CD4-positive, alpha-beta T cell treated with Interleukin-17A for 4 hours (primary cell): ENCODE measurements at places on chromosomes 1 and 21.

GRCh38 chr21:18989953-18990495 is 586.4 kb upstream of the TMPRSS15 start:
- no peak for DNase-seq

DNA sequence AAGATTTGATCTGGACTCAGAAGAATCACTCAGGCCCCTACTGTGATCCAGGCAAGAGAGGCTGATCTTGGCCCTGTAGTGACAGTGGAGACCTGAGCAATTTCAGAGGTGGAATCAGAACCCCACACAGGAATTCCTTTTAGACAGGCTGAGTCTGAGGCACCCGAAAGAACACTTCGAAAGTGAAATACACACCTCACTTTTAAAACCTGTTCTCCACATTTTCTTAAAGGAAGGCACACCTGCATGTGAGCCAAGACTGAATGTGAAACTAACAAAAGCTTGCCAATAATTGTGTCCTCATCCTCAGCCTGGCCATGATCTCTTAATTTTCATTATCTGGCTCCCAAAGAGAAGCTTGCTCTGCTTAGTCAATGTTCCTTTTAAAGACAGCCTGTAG is 32.2 kb downstream of the SIPA1L2 start:
- no peak for DNase-seq

DNA sequence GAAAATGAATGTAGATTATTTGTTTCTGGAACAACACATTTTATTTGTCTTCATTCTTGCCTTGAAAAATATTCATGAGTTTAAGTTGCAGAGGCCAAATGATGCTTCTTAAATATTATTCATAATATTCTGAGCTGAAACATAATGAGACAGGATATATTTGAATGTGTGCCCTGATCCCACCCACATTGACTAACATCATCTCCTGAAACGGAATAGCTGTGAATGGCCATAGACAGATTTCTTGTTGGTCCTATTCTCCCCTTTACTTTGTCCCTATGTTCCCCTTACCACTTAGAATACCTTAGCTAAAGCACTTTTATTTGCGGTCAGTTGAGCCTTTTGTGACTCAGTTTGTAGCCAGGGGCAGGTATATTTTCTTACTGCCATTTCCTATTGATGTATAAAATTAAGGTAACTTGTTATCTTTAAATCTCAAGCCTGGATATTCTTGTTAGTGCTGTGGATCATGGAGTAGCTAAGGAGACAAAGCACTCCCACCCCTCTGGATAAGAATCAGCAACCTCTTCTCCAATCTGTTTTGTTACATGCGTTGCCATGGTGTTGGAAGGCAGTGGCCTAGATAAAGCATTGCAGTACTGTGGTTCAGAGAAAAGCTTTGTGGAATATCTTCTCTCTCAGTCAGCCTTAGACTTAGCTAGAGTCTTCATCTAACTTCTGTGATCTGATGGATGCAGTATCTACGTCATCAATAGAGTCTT is 478.5 kb upstream of the DEPDC1 start:
- DNase-seq, result no peak

DNA sequence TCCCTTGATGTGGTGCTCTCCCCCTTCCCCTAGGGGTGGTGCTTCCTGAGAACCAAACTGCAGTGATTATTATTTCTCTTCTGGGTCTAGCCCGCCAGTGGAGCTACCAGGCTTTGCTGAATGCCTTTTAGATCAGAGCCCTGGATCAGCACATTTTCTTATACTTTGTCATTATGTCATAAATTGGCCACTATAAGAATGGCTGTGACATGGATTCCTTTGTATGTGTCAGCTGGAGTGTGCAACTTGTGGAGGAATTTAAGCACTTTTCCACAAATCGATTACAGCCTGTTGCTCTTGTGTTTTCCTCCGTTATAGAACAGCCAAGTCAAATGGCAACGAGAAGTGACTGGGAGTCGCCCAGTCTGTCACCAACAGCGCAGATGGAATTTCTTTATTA is 273.3 kb downstream of the DUSP10 start:
- DNase-seq, result no peak

DNA sequence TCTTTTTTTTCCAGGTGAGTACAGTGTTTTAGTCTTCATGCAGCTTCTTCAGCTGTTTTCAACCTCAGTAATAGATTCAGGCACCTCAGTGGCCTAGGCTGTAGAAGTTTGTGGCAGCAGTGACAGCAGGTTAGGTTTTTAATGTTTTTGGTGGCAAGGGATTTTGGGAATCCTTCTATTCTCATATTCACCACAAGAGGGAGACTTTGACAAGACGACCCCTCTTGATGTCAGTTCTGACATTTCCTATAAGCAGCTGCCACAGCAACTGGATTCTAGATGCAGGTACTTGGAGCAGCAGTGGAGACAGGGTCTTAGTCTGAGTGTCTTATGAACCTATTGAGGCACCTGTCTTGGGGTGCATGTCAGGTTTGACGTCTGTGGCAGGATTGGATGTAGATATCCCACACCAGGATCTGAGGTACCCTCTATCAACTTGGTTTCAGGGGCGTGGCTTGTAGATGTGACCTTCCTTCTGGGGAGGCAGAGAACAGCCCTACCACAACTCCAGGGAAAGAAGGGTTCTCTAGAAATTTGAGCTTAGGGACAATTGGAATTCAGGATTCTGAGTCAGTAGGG is 1104.2 kb upstream of the TMPRSS15 start:
- DNase-seq, result no peak

GRCh38 chr1:108050911-108051629 is 86.1 kb upstream of the VAV3 start:
- DNase-seq, result no peak
